ENCODE measurements at places on chromosomes 16 and 17.

- no peak for DNase-seq
Observed at GRCh38 chr17:76272541-76273444, 7.6 kb downstream of the UBALD2 start.

DNA sequence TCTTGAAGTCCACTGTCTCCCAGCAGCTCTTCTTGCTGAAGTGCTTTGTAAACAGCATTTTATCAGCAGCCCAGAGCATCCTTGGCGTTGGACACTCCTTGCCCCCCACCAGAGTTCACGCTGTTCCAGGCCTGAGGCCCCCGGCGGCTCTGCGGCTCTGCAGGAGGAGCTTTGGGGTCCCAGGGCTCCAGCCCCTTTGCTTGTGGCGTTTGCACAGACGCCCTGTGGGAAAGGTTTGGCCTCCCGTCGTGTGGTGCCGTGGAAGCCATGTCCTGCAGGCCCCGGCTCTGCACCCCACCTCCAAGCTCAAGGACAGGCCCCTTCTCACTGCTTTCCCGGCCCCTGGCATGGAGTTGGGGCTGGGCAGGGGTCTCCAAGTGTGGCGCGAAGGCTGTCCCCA, 14.1 kb downstream of the METRNL start:
- DNase-seq, result no peak

DNA sequence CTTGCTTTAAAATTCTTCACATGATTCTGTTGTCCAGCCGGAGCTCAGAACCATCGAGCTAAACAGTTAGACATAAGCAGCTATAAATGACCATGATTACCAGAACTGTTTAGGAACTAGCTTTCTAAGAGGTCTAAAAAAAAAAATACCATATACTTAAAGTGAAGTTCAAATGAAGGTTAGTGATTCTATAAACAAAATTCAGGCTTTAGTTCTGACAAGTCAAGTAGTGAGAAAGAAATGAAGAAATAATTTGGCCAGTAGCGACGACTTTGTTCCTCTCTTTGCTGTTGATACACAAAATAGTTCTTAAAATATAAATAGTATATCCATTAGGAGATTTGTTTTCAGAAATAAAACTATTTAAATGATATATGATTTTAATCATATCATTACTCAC, 27.7 kb downstream of the ABCA8 start:
- no peak for DNase-seq

- DNase-seq, result no peak
Observed at GRCh38 chr16:23362460-23363317, 60.6 kb downstream of the SCNN1B start.

GRCh38 chr17:35745246-35745645, 7.8 kb downstream of the GAS2L2 start:
- DNase-seq, result no peak

DNA sequence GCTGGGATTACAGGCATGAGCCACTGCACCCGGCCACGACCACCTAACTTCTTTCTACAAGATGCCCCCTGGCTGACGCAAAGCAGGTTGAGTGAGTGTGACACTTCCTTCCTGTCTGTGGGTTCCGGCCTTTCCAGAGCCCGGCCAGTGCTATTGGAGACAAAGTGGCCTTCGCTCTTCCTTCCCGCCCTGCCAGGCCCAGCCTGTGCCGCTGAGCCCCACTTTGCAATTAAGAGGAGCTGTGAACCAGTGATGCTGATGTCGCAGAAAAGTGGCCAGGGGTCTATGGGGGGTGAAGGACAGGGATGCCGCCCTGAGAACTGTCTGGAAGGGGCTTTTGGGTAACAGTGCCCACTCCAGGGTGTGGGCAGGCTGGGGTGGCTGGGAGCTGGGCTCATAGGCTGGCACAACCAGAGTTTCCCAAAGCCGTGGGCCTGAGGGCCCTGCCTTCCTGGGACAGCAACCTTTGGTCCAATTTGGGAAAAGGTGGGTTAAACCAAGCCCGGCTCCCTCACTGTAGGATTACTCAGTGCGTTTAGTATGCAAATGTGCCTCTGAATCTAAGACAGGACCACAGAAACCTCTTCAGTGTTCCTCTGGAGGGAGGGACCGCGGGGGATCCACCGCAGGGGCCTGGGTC, 174.9 kb downstream of the SEC14L1 start:
- DNase-seq, result no peak

- DNase-seq, result no peak
Observed at GRCh38 chr17:82287868-82288801, 14.6 kb upstream of the CSNK1D start.

GRCh38 chr16:35187665-35188225, 1728.3 kb downstream of the TP53TG3F start:
- DNase-seq, result no peak

GRCh38 chr16:2043667-2044451, 3.8 kb downstream of the NTHL1 start:
- no peak for DNase-seq

- DNase-seq, result no peak
Observed at GRCh38 chr17:77725846-77726245, 232.7 kb upstream of the TNRC6C start.

- no peak for DNase-seq
Observed at GRCh38 chr17:63975541-63976092, 2.9 kb upstream of the SCN4A start.

GRCh38 chr16:2284001-2284770, 16.3 kb upstream of the RNPS1 start:
- no peak for DNase-seq

- no peak for DNase-seq
Observed at GRCh38 chr16:84144209-84144858, 643 bp downstream of the HSDL1 start.
